ENCODE measurements at places on chromosomes 2 and 18.

- DNase-seq = no peak
Measured at GRCh38 chr18:46481048-46481846, 175.8 kb downstream of the LOXHD1 start.

- DNase-seq = no peak
Measured at GRCh38 chr2:54295911-54296310, 39.9 kb upstream of the TSPYL6 start.

- no peak for DNase-seq
Measured at GRCh38 chr2:200767111-200767885, 44.4 kb upstream of the BZW1 start.

GRCh38 chr18:57922885-57923284 is 119.8 kb upstream of the ATP8B1 start:
- no peak for DNase-seq

- no peak for DNase-seq
Measured at GRCh38 chr18:79814373-79814772, 16.6 kb downstream of the KCNG2 start.

- no peak for DNase-seq
Measured at GRCh38 chr2:239253264-239253663, 147.6 kb downstream of the HDAC4 start.

- no peak for DNase-seq
Measured at GRCh38 chr2:228999326-228999725, 271.8 kb downstream of the PID1 start.

DNA sequence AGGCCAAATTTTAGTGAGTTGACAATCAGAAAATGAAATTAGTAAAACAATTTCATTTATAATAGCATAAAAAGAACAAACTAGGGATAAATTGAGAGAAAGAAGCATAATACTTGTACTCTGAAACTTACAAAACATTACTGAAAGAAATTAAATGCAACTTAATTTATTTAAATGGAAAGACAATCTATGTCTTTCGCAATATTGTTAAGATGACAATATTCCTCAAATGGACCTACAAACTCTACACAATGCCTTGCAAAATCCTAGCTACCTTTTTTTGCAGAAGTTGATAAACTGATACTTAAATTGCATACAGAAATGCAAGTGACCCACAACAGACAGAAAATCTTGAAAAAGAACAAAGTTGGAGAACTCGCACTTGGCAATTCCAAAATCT is 9.1 kb downstream of the EPG5 start:
- no peak for DNase-seq

DNA sequence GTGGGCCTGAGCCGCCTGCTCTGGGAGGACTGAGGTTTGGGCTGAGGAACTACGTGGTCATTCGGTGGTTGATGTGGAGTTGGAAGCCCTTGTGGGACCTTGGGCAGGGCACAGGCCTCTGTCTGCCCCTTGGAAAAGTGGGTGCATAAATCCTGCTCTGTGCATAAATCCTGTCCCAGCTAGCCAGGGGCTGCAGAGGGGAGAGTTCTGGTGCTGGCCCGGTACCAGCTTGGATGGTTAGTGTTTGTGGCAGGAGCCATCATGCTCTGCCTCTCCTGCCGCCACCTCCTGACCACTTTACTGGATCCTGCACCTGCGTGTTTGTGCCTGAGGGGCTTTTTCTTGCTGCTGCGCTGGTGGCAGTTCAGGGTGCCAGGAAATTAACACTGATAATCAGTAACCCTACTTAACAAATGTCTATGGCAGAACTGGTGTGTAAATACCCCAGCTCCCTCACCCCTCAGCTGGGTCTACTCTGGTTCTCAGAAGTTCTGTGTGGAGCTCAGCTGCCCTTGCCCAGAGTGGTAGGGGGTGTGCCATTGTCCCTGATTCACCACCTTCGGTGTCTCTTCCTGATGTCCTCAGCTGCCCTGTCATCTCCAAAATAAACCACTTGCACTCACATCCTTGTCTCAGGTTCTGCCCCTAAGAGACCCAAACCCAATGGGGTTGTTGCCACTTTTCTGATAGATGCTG is 156.8 kb downstream of the GLI2 start:
- no peak for DNase-seq

GRCh38 chr18:57346876-57347275 is 5.5 kb upstream of the ST8SIA3 start:
- no peak for DNase-seq

DNA sequence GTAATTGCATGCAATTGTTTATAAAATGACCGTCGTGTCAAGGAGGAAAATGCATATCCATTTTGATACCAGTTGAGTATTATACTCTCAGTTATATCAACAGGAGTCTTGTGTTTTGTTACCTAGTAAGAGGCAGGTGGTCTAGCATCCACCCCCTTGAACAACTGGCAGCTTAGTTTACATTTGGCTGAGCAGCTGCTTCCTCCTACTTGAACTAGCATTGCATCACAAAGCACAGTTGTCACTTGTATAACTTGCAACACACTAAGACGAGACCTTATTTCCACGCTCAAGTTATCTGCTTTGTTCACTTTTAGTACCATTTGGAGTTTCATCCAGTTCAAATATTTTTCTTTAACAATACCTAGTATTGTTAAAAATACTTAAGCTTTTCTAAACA is 75.4 kb upstream of the UBE2E3 start:
- DNase-seq = no peak

- DNase-seq = no peak
Measured at GRCh38 chr2:206721256-206721920, 3.2 kb upstream of the DYTN start.

Data from uterus (tissue), 4 donors.